ENCODE measurements at places on chromosomes 7 and 10.

DNA sequence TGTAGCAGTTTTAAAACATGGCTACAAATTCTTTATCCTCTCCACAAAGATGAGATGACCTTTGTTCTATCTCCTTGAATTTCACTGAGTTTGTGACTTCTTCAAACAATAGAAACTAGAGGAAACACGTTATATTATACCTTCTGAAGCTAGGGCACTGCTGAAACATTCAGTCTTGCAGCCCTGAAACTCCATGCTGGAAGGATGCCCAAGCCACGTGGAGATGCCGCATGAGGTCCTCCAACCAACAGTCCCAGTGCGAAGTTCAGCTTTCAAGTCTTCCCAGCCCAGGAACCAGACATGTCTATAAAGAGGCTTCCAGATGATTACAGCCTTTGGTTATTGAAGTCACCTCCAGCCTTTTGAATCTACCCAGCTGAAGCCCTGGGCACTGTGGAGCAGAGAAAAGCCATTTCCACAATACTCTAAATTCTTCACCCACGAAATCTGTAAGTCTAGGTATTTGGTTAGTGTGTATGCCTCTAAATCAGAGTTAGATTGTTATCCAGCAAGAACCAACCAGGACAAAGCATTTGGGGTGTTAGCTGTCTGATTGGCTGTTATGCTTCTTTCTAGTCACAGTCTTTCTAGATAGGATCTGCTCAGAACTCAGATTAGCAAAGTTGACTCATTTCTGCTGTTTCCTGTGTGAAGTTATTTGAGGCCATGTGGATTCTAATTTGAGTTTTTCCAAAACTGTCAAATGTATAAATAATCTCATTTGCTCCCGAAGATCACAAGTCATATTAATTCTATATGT lies 186.5 kb upstream of the TMEM72 start:
- ATAC-seq = no peak

GRCh38 chr10:132563485-132564248 lies 26.1 kb downstream of the INPP5A start:
- peak; percentile 81 for ATAC-seq

- ATAC-seq = peak; percentile 18
Measured at GRCh38 chr10:78471723-78472550, 438.3 kb downstream of the RPS24 start.

- ATAC-seq = no peak
Measured at GRCh38 chr7:20172736-20173334, 44.3 kb downstream of the MACC1 start.

- no peak for ATAC-seq
Measured at GRCh38 chr7:144725070-144725469, 110.8 kb downstream of the TPK1 start.

DNA sequence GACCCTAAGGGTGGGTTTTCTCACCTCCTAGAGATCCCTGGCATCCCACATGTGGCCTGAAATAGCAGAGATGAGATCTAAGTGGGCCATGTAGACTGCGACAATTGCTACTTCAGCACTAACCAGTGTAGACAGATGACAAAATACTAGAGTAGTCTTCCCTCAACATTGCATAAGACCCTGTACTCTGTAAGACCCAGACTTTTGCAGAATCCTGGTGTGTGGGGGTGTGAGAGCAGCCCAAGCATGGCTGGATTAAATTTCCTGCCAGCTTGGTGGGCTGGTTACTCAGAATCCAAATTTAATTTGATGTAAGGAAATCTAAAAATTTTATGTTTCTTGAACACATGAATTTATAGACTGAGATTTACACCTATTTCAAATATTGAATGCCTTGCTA lies 88.3 kb downstream of the ZNF365 start:
- ATAC-seq = no peak

- ATAC-seq = no peak
Measured at GRCh38 chr7:44639671-44640321, 33.4 kb downstream of the OGDH start.

- no peak for ATAC-seq
Measured at GRCh38 chr7:780516-780915, 51.8 kb upstream of the SUN1 start.

DNA sequence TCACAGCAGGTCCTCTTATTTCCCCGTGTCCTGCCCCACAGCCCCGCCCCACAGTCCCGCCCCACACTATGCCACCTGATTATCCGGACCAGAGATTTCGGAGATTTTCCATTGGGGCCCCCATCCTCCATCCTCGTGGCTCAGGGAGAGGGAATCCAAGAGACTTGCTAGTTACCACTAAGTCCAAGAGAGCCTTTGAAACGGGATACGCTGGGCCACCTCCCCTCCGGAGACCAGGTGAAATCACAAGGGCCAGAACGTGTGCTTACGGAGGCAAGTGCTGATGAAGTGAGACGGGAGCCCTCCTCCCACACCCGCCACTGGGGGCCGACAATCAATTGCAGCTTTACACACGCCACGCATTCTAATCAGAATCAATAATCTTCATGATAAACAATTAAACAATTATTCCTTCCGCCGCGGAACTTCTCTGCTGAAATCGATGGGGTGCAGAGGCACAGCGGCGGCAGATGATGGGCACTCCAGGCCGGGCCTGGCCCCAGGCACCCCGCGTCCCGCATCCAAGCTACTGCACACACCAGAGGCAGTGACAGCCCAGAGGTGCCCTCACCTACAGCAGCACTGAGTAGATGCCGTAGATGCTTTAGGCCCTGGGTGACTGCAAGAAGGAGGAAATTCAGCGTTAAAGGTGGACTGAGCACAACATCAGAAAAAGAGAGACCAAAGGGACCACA lies 534.0 kb upstream of the FOXK1 start:
- no peak for ATAC-seq

GRCh38 chr7:134799377-134799776 lies 19.9 kb downstream of the CALD1 start:
- ATAC-seq = no peak

DNA sequence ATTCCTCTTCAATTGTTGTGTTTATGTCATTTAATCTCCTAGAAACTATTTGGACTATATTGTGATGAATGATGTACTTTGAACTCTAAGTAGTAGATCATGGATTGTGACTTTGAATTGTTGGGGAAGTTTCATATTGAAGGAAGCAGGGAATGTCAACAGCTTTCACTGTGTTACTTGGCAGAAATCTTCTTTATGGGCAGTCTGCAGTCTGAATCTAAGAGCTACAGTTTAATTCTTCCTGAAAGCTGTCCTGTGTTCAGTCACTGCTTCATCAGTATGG lies 91.6 kb downstream of the PPP1R9A start:
- no peak for ATAC-seq

DNA sequence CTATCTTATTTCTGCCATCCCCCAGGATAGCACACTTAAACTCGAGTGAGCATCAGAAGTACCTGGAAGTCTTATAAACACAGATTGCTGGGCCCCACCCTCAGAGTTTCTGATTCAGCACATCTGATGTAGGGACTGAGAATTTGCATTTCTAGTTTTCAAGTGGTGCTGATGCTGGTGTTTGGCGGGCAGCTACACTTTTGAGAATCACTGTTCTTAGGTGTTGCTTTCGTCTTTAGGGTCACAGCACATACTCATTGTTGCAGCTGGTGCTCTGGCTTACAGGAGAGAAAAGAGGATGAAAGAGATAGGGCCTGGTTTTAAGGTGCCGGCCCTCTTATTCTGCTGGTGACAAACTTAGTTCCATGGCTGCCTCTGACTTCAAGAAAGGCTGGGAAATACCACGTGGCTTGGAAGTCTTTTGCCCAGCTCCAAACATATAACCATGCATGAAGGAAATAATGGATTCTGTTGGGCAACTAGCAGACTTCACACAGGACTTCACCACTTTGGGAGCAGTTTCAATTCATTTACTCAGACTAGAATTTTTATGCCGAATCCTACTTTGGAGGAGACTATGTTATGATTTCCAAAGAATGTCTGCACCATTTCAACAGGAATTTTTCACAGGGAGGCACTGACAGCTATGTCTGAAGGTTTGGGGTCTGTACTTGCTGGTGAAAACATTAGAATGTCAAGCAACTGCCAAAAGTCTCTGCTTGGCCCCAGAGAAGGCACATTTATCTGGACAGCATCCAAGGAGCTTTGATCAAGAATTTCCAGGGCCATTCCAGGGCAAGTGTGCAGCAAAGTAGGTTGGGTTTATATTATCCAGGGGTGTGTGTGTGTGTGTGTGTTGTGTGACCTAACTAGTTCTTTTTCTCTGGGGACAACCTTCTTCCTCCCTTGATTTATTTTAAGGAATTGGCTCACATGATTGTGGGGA lies 6.9 kb upstream of the MINDY4 start:
- no peak for ATAC-seq

GRCh38 chr10:20228729-20229128 lies 412.5 kb downstream of the PLXDC2 start:
- no peak for ATAC-seq

DNA sequence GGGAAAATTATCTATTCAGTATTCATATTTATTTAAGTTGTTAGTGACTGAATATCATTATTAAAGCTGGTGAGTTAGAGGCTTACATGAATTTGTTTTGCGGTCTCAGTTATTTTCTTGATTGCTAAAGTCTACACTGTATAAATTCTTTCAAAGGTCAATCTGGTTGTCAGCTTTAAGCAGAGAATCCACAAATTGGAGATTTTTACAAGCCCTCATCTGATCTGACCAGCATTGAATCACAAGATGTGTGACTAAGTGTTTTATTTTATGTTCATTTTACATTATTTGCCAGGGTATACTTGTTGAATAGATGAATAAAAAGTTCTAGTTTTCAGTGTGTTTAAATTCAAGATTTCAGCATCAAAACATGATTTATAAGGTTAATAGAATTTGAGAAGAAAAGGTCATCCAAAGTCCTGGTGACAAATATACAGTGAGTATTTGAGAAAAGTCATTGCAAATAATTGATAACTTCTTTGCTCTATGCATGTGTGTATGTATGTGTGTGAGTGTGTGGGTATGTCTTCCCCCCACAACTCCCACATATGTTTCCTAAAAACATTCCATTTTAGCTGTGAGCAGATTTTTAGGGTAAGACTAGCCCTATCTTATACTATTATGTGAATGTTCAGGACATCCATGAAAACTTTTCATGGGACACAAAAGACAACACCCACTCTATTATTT lies 4.4 kb downstream of the SEMA3A start:
- no peak for ATAC-seq

DNA sequence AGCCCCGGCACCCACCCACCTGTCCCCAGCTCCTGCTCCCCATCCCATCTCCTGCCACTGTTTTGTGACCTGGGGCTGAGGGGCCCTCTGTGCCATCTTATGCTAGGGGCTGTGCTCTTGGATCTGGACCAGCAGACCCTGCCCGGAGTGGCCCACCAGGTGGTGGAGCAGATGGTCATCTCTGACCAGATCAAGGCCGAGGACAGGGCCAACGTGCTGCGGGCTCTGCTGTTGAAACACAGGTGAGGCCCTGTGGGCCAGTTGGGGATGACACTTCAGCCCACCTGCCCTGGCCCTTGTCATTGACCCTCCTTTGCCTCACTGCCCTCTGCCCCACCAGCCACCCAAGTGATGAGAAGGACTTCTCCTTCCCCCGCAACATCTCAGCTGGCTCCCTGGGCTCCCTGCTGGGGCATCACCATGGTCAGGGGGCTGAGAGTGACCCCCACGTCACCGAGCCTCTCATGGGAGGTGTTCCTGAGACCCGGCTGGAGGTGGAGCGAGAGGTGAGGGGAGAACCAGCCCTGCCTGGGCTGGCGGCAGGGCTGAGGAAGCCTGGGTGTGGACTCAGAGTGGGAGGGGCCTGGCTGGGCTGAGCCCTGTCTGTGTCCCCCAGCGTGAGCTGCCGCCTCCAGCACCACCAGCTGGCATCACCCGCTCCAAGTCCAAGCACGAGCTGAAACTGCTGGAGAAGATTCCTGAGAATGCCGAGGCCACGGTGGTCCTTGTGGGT lies 10.6 kb downstream of the FASTK start:
- no peak for ATAC-seq

DNA sequence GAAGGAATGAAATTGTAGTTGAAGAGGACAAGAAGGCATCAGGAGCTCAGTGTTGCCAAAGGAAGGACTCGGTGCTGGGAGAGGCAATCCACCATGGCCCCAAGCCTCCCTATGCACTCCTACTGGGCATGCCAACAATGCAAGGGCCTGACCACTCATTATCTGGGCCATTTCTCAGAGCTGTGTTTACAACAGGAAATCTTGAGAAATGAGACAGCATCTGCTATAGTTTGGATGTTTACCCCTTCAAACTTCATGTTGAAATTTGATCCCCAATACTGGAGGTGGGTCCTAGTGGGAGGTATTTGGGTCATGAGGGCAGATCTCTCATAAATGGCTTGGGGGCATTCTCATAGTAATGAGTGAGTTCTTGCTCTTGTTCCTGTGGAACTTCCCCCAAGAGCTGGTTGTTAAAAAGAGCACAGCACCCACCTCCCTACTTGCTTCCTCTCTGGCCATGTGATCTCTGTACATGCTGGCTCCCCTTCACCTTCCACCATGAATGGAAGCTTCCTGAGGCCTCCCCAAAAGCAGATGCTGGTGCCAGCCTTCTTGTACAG lies 50.8 kb upstream of the AOAH start:
- ATAC-seq = peak; percentile 66

- peak; percentile 57 for ATAC-seq
Measured at GRCh38 chr7:50270531-50271018, 33.9 kb upstream of the IKZF1 start.

- ATAC-seq = no peak
Measured at GRCh38 chr7:98541101-98541500, 76.0 kb upstream of the NPTX2 start.

DNA sequence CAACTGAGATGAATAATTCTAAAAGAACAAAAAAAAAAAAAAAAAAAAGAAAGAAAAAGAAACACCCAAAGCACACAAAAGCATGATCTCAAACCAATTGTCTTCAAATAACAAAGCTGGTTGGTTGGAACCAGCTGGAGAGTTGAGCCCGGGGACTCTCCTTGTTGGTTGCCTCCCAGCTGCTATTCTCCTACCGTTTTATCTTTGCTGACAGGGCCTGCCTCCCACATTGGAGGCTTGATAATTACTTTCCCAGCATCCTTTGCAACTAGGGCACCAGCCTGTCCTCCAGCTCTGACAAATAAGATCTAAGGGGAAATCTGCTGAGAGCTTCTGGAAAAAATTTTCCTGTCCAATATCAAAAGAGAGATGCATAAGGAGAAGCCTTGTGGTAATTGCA lies 6.8 kb downstream of the PON1 start:
- no peak for ATAC-seq

- no peak for ATAC-seq
Measured at GRCh38 chr10:43884501-43885105, 235.9 kb upstream of the ZNF32 start.

GRCh38 chr10:124642088-124642710 lies 102.0 kb downstream of the FAM53B start:
- ATAC-seq = no peak

DNA sequence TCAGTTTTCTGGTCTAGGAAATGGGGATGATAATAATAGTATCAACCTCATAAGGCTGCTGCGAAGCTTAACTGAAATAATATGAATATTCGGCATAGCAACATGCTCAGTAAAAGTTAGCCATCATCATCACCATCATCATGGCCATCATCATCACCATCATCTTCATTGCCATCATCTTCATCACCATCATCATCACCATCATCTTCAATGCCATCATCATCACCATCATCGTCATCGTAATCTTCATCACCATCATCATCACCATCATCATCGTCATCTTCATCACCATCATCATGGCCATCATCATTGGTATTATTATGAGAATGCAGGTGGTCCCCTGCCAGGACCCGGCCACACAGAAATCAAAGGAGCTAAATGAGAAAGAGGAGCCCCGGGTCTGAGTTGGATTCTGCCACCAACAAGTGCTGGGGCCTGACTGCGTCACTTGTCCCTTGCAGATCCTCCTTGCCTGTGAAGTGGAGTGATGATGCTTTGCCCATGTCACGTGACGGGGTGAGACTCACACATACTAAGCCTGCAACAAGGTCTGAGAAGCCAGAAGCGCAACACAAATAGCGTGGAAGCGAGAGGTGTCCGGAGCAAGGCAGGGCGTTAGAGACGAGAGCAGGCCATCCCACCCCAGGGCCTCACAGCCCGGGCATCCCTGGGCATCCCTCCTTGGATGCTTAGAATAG lies 46.1 kb upstream of the EN2 start:
- no peak for ATAC-seq

Measured in stimulated activated memory B cell treated with anti-CD40 and anti-IgM and Interleukin-4, amounts not matched to agents 10 μg/mL and 1 μg/mL and 100 μg/mL, for 72 hours (primary cell).